ENCODE measurements at places on chromosomes 3 and 15.

DNA sequence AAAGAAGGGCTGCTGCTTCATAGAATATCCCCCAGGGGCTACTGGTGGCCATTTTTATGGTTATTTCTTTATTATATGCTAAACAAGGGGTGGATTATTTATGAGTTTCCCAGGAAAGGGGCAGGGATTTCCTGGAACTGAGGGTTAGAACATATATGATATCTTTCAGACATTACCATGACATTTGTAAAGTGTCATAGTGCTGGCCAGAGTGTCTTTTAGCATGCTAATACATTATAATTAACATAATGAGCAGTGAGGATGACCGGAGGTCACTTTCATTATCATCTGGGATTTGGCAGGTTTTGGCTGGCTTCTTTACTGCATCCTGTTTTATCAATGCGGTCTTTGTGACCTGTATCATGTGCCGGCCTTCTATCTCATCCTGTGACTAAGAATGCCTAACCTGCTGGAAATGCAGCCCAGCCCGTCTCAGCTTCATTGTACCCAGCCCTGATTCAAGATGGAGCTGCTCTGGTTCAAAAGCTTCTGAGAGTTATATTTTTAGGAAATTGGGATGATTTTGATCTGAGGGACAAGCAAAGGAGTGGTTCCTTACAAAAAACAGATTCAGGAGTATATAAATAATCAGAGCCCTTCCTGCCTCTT is 9.1 kb upstream of the ZBTB20 start:
- DNase-seq = no peak

GRCh38 chr3:197381371-197381770 is 83.0 kb upstream of the DLG1 start:
- no peak for DNase-seq

DNA sequence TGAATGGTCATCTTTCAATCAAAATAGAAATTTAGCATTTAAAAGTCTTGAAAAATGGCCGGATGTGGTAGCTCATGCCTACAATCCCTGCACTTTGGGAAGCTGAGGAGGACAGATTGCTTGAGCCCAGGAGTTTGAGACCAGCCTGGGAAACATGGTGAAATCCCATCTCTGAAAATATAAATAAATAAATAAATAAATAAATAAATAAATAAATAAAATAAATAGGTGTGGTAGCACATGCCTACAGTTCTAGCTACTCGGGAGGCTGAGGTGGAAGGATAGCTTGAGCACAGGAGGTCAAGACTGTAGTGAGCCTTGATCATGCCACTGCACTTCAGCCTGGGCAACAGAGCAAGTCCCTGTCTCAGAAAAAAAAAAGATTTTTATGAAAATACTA is 25.9 kb downstream of the SLC30A4 start:
- DNase-seq = no peak

GRCh38 chr3:128083396-128083795 is 31.2 kb downstream of the SEC61A1 start:
- no peak for DNase-seq

DNA sequence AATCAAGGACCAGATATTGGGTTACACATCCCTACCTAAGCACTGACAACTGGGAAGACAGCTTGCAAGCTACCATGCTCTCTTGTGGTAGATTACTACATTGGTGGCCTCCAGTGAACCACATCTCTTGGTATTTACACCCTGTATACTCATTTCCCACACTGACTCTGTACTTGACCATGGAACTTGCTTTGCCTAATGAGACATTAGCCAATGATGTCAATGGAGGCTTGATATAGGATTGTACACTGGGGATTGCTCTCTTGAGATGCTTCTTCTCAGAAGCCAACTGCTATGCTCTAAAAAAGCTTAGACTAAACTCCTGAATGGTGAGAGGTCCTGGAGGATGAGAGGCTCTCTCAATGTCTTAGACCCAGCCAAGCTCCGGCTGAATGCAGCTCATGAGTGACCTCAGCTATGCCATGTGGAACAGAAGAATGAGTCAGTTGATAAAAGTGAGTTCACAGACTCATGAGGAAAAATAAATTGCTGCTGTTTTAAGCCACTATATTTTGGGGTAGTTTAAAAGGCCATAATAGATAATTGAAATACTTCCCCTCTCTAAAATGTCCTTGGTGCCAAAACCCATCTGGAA is 61.5 kb upstream of the GALNT15 start:
- DNase-seq = no peak

- no peak for DNase-seq
These were observed 7.1 kb downstream of the COPS2 start for GRCh38 chr15:49148298-49148697.

GRCh38 chr15:39756806-39757522 is 25.7 kb downstream of the FSIP1 start:
- no peak for DNase-seq

DNA sequence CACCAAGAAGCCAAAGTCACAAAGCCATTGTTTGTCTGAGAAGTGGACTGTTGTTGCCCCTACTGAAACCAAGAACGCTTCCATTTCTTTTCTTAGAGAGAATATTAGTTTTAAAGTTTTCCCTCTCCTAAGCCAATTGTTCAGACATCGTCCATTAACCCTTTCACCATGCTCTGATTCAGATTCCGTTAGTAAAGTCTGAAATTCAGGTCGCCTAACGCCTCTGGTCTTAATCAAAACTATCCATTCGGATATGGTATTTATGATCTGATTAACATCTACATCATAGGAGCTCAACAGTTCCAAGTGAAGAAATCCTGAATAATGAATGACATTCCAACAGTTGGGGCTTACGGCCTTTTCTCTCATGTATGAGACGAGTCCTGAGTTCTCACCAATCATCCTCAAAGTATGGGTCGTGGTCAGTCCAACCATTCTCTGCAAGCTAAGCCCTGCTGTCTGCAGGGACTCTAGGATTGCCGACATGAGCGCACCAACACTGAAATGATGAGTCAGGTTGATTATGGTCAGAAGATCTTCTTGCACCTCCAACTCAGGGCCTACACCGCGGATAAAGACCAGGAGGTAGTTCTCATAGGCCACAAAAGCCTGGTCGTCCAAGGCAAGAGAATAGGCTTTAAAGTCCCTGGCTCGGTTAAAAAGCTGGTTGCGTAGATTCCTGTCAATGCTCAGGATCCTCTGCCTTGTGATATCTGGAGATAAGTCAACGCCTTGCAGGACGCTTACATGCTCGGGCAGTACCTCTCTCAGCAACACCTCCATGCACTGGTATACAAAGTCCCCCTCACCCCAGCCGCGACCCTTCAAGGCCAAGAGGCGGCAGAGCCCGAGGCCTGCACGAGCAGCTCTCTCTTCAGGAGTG is 767 bp downstream of the EPM2AIP1 start:
- no peak for DNase-seq

- DNase-seq = no peak
These were observed 158.3 kb downstream of the ECT2 start for GRCh38 chr3:172908771-172909270.

DNA sequence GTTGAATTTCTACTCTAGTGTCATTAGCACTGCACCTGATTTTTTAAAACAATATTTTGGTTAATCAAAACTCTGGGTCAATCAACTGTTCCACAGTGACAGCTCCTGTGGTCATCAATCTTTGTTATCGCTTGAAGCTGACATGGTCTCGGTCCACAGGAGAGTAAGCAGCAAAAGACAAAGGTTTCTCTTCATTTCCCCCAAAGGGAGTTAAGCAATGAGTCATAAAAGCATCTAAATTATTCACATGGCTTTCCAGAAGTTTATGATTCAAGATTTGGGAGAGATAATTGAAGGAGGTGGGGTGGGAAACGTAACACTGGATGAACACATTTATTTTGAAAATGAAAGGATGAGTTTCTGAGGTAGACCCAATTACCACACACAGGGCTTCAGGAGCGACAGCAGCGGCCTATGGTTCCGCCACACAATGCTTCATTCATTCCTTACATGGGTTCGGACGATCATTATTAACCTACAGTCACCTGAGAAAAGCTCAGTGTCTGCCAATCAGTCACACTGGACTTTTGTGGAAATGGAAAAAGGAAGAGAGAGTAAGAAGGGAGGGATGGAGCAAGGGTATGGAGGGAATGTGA is 505.1 kb downstream of the FHIT start:
- DNase-seq = no peak

DNA sequence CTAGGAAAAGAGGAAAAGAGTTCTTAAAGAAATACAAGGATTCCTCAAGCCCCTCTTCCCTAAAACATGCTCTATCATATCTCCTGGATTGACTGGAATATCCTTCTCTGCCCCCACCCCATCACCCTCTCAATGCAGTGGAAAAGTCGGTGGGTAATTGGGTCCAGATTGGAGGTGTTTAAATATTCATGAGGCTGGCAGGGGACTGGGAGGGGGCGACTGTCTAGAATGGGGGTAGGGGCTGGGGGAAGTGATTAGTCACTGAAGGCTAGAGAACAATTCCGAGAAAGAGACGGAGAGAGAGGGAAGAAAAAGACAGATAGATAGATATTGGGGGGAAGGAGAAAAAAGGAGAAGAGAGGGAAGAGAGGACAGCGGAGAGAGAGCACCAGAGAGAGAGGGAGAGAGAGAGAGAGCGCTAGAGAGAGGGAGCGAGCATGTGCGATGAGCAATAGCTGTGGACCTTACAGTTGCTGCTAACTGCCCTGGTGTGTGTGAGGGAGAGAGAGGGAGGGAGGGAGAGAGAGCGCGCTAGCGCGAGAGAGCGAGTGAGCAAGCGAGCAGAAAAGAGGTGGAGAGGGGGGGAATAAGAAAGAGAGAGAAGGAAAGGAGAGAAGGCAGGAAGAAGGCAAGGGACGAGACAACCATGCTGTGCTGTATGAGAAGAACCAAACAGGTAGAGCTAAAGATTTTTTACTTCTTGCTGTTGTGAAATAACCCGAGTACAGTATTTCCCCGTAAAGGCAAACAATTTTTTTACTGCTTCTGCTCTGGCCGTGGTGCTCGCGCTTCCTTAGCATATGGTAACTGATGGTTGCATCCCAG is at the start of gene GAP43:
Gene GAP43 (plus strand): TSS at position 467 of the 825 bp plus-strand sequence. CDS start 180 bp downstream, at position 647.
- no peak for DNase-seq

GRCh38 chr15:76152197-76152596 is 92.4 kb downstream of the TMEM266 start:
- DNase-seq = no peak
